ENCODE measurements at places on chromosomes 2 and 18.

- DNase-seq: no peak
Observed at GRCh38 chr2:169961911-169962310, 134.7 kb downstream of the UBR3 start.

- DNase-seq: no peak
Observed at GRCh38 chr2:149103081-149103620, 64.7 kb downstream of the LYPD6B start.

GRCh38 chr18:78976765-78977636 is 2.6 kb upstream of the SALL3 start:
- no peak for DNase-seq

DNA sequence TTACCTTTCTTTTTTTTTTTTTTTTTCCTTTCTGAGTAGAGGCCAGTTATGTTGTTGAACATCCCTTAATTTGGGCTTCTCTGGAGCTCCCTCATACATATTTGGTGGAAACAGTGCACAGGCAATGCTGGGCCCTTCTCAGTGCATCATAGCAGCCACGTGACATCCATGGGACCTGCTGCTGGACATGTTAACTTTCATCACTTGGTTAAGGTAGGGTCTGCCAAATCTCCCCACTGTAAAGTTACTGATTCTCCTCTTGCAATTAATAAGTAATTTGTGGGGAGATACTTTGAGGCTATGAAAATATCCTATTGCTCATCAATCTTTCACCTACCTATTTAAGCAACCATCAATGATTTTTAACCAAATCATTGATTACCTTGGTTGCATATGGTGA is 211.5 kb upstream of the LYPD1 start:
- DNase-seq: no peak

DNA sequence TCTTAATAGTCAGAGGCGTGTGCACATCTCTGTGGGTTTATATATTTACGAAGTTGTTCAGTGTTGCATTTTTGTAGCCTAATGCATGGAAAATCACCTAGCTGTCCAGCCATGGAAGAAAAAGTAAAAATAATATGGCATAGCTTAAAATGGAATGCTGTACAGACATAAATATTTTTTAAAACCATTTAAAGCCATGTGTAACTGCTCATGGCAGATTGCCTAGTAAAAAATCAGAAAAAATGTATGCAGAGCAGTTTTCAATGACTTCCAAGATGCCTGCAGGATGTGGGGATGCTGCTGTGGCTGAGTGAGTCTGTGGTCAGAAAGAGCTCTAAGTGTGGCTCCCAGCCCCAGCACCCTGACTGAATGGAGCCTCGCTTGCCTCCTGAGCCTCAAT is 64.8 kb upstream of the ALKAL2 start:
- no peak for DNase-seq
